ENCODE measurements at places on chromosomes 5 and 9.

DNA sequence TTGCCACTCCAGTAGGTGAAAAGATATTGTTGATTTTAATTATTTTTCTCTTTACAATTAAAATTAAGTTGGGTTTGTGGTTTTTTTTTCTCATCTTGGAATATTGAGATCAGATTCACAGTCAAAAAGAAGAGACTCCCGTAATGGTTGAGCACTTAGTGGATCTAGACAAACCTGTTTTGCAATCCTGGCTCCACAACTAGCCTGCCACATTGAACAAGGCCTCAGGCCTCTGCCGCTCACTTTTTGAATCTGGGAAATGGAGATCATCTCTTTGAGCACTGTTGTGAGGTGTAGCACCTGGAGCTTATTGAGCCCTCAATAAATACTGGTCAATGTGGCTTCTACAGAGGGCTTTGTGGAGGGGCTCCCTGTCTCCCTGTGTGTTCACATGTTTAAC, 37.1 kb upstream of the RARS1 start:
- peak; percentile 82 for DNase-seq

- DNase-seq, result peak; percentile 83
Observed at GRCh38 chr5:14686517-14686916, 22.0 kb downstream of the OTULIN start.

GRCh38 chr5:140690941-140691924, at the start of the genes HARS1 and HARS2:
HARS1 (minus strand) TSS chr5:140691370; CDS start chr5:140691304, 66 bp downstream.
HARS2 (plus strand) TSS chr5:140691455; CDS start chr5:140691649, 194 bp downstream.
- peak; percentile 98 for DNase-seq

DNA sequence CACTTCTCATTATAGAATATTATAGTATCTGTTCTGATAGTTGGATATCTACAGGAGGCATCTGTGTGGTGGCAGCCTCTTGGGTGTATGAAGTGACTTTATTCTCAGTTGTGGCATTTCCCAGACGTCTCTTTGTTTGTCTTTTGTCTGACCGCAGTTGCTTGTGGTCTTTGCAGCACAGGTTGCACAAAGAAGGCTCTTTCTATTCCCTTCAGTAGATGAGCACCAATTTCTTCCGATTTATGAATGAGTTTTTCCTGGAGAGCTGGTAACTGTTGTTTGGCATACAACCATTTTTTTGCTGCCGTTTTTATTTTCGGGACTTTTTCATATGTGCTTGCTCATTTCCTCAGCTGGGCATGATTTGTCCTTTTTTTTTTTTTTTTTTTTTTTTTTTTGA, 56.4 kb upstream of the MYO10 start:
- DNase-seq, result no peak

DNA sequence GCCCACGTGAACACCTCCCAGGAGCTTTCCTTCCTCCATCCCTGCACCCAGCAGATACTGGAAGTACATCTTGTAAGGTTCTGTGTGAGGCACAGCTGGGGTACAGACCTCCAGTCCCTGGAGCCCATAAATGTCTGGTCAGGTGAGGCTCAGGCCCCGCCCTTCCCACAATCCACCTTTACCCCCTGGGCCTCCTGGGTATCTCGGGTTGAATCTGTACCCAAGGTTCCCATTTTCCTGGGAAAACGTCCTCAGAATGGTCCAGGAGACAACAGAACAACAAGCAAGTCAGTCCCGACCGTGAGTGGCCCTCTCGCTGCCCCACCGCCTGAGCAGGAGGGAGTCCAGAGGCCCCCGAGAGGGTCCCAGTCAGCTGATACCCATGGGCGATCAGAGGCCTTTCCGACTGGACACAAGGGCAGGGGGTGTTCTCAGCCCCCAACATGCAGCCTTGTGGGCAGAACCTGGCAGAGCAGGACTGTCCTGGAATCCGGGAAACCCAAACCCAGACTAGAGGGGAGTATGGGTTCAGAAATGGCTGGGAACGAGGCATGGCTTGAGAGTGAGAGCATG, 4.3 kb downstream of the SPATA31E1 start:
- no peak for DNase-seq

GRCh38 chr5:181028032-181028819, 11.8 kb upstream of the BTNL9 start:
- no peak for DNase-seq

Data from epithelial cell of esophagus (primary cell).